GM12891 (cell line): ENCODE measurements at places on chromosomes 2 and 18.

GRCh38 chr2:133977405-133977804 is 276.5 kb upstream of the MGAT5 start:
- DNase-seq = no peak

GRCh38 chr2:68403199-68403644 is 38.1 kb downstream of the PLEK start:
- DNase-seq = no peak

- DNase-seq = no peak
These were observed at the start of gene DSC3 for GRCh38 chr18:31042406-31043181. DSC3 (minus strand) TSS chr18:31042742; CDS start chr18:31042660, 82 bp downstream.

GRCh38 chr2:215660687-215661086 is 224.8 kb upstream of the FN1 start:
- DNase-seq = no peak

DNA sequence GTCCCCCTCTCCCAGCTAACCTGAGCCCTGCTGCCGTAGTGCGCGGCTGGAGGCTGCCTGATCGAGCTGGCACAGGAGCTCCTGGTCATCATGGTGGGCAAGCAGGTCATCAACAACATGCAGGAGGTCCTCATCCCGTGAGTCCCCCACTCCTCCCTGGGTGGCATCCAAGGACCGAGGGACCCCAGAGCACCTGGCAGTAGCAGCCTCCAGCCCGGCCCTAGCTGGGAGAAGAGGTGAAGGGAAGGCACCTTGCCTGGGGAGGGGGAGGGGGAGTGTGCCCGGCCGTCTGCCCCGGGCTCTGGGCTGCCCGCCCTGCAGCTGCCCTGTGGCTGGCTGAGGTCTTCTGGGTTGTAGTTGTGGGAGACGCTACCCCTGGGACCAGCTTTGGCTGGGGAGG is 26.3 kb downstream of the ANO7 start:
- DNase-seq = no peak

- no peak for DNase-seq
These were observed 34.8 kb upstream of the LAMA1 start for GRCh38 chr18:7152440-7152839.

DNA sequence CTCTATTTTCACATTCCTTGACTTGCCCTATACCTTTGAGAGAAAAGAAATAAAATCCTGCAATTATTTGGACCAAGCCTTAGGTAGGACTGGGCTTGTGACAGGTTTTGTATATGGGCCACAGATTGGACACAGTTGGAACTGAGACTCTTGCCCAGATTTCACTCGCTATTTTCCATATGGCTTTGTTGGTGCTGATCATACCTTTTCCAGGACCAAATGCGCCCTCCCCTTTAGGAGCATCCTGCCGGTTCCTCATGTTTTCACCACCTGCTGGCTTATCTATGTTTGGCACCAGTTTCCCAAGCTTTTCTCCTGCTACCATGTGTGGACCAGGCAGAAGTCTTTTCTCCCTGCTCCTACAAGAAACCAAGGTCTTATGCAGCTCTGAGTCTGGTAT is 494.9 kb downstream of the EPHA4 start:
- no peak for DNase-seq

- no peak for DNase-seq
These were observed 41.6 kb downstream of the NPPC start for GRCh38 chr2:231884438-231885140.

DNA sequence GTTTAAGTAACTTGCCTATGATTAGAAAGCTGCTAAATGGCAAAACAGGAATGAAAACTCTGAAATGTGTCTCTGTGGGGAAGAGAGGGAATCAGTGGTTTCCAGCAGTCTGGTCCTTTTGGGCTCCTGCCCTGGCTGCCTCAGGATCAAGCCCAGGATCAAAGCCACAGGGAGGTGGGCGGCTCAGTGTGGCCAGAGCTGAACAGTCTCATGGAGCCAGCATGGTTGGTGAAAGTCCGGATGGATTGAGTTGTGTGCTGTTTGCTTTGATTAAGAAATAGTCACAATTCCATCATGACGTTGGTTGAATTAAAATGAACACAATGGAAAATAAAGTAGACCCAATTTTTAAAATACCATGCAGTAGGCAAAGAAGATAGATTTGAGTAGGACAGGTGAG is 344.2 kb downstream of the LPIN1 start:
- DNase-seq = no peak

GRCh38 chr18:8322486-8322885 is 286.8 kb upstream of the RAB12 start:
- DNase-seq = no peak

DNA sequence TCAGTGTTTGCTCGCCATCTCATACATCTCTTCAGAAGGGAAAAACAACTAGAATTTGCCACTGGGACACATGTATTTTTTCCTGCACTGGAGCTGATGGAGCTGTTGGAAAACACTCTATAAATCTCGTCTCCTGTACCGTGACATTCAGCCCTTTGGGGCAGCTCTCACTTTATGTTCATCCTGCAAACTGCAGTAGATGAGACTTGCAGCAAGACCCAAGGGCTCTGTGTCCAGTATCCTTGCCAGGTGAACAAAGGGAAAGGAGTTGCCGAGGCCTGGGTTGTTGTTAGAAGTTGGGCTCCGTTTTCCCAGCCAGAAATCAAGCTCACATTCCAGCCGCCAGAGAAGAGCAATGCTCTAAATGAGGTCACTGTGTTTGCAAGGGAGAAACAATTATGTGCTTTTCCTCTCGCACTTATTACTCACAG is 285.1 kb downstream of the SLC4A3 start:
- DNase-seq = no peak

GRCh38 chr2:96809951-96810782 is 5.9 kb upstream of the CNNM3 start:
- no peak for DNase-seq

- DNase-seq = no peak
These were observed 232.8 kb downstream of the PIK3C3 start for GRCh38 chr18:42187611-42188380.

- no peak for DNase-seq
These were observed 79.4 kb upstream of the ZNF532 start for GRCh38 chr18:58785171-58785805.

DNA sequence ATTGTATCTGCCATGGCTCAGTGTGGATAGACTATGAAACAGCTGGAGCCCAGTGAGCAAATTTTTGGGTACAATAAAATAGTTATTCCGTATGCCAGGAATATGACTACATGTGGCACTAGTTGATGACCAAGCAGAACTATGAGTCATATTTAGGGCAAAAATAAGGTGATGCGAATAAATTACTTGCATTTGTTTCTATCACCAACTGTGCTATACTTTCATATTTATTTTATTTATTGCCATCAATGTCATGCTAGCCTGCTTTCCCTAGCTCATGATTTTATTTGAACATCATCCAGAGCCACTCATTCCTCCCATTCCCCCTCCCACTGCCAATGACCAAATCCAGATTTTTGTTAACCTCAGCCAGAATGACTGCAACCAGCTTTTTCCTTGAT is 13.3 kb upstream of the FAP start:
- no peak for DNase-seq

GRCh38 chr2:121220995-121221394 is 64.0 kb downstream of the TFCP2L1 start:
- DNase-seq = no peak

DNA sequence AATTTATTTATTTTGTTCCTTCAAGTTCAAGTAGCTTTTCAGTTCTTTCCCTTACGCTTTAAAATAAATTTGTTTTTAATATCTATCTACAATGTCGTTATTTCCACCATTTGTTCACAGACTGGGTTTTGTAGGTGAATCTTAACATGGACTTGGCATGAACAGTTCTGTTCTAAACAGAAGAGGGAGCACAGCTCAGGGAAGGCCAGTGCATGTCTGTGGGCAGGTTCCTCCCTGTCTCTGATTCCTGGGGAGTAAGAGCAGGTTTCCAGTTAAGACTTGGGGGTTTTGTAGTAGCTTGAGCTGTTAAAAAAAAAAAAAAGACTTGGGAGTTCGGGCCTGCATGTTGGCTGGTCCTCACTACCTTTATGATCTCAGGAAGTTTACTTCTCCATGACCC is 11.1 kb downstream of the TTL start:
- no peak for DNase-seq

GRCh38 chr2:134493797-134494196 is 225.0 kb downstream of the TMEM163 start:
- DNase-seq = no peak

- no peak for DNase-seq
These were observed 94.7 kb downstream of the ANKRD44 start for GRCh38 chr2:197215748-197216360.

DNA sequence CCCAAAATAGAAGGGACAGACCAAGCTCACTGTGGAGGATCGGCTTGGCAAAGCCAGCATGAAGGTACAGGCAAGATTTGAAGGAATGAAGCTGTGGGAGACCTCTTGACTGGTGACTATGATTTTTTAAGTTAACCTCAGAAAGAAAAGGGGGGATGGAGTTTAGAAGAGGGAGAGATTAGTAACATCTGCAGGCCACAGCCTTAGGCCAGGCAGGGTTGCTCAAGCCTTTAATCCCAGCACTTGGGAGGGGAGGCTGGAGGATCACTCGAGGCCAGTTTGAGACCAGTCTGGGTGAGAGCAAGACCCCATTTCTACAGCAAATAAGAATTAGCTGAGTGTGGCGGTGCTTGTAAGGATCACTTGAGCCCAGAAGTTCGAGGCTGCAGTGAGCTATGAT is 46.6 kb downstream of the ZNF532 start:
- no peak for DNase-seq

DNA sequence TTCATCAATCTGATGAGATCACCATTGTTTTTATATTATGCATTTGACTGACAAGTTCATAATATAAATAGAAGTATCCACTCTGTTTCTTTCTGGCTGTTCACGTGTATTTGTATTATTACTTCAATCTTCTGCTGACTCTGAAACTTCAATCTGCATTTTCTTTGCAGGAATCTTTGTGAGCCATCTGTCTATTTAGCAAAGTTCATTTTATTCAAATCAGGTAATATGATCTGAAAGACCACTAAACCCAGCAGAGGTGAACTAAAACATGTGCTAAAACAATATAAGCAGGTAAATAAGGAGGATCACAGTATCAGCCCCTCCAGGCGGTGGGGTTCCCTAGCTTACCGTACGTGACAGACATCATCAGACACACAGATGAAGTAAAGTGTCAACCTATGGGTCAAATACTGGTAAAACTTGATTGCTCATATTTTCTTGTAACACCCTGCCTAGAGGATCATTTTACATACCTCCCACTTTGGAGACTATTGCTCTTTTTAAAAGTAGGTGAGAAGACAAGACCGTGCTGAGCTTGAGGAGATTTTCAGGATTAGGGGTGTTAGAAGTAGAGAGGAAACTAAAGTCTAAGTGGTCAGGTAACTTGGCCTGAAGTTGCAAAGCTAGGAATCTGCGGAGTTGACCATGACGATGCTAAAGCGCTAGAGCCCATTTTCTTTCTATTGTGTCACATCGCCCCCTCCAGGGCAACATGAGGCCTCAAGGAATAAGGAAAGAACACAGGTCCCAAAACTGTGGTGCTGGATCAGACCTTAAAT is 9.0 kb downstream of the DTNB start:
- no peak for DNase-seq

DNA sequence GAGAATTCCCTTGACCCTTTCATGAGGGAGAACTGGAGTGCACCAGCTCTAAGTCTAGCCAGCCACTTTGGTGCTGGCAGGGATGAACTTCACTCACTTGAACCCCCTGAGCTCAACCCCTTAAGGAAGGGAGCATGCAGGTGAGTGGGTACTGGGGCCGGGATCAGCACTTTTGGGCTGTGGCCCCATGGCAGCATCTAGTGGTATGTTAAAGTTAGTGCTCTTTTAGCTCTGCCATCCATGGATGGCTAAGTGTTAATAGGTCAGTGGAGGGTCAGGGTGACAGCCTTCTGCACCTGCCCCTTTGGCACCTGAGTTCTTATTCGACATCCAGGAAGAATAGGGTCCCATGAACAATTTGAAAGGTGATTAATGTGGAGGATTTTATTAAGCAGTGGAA is 689.0 kb upstream of the FSHR start:
- DNase-seq = no peak

- DNase-seq = no peak
These were observed 51.5 kb upstream of the RGPD4 start for GRCh38 chr2:107775211-107775610.

DNA sequence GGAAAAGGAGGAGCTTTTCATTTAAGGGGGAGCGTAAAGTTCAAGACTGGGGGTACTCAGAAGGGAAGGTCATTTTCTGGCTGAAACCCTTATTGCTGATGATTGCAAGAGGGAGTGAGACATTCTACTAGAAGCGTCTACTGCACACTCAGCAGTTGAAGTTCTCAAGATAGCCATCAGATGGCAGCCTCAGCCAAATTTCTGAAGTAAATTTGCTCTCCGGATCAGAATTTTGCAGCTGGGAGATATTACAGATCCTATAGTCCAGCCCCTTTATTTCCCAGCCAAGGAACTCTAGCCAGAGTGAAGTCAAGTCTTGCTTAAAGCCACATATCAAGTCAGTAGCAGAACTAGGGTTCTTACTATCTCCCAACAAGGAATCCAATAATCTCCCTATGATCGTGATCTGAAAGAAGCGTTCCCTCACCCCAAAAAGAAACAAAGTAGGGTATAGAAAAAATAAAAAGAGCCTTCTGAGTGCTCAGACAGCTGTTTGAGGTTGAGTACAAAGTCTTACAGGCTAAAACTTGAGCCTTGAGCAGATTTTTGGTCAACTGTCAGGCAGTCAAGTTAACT is 24.0 kb downstream of the RAX start:
- peak; percentile 33 for DNase-seq

DNA sequence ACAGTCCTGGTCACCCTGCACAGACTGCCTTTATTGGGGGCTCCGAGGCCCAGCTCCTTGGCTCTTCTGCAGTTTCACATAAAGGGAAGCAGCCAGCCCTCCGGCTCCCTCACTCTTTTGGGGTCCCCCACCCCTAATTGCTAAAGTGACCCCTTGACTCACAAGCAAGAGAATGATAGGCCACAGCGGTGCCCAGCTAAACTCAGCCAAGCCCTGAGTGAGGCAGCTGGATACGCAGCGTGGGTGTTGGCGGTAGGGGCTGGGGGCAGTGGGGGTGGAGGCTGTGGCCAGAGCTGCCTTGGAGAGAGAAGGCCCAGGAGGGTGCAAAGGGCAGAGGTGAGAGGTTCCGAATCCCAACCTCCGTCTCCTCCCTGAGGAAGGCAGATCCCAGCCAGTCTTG is 25.5 kb upstream of the ALPP start:
- no peak for DNase-seq

DNA sequence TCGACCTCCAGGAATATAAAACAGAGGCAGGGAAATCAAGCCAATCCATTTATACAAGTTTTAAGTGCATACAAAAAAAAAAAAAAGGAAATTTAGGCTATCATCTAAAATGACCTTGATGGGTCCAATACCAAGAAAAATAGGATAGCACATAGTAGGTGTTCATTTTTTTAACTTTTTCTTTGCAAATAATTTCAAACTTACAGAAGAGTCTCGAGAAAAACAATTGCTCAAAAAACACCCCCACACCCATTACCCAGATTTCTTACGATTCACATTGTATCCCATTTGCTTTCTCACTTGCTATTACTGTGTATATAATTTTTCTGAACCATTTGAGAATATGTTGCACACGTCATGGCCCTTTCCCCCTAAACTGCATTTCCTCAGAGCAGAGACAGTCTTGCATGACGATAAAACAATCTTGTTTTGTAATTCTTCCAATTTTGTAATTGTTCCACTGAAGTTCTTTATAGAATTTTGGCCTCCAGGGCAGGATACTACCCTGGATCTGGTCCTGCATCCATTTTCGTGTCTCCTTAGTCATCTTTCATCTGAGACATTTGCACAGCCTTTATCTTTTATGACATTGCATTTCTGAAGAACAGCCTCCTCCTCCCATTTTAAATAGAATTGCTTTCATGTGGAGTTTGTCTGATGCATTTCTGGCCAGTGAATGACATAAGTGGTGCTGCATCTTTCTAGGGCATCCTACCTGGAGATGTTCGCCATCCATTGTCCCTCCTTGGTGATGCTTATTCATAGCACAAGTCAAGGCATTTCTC is 68.9 kb downstream of the CYB5A start:
- no peak for DNase-seq
